NCI-H1105 treated with DMSO at 0.1 percent for 48 hours (cell line): ENCODE measurements at places on chromosomes 2 and 18.

DNA sequence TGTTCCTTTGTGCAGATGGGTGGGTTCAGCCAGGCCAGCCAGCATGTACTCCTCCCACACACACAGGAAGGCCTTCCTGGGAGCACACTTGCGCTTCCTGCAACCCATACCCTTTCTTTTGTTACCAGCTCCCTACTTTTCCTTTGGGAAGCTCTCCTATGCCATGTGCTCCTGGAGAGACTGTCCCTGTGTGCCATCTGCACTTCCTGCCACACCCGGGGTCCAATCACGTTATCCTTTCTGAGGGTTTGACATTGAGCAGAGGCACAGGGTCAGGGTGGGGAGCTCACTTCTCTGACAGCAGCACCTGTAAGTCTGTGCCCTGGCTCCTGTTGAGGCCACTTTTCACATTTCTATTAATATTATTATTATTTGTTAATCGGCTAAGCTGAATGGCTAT is 62.9 kb downstream of the COPS8 start:
- no peak for DNase-seq

DNA sequence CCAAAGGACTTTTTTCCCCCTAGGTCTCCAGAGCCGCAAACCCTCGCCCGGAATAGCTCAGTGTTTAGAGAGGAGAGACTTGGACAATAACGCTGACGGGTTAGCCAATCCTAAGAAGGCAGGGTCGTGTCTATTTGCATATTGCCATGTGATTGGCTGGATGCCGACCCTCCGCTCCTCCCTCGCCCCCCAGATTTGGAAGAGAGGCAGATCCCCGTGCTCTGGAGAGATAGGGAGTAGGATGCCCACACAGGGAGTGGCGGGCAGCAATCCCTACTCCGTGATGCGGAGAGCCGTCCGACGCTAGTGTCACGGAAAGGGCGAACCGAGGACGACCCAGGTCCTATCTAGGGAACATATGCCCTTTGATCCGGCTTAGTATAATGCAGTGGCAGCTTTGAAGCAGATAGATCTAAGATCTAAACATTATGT is 1.4 kb downstream of the WNT6 start:
- DNase-seq, result no peak

DNA sequence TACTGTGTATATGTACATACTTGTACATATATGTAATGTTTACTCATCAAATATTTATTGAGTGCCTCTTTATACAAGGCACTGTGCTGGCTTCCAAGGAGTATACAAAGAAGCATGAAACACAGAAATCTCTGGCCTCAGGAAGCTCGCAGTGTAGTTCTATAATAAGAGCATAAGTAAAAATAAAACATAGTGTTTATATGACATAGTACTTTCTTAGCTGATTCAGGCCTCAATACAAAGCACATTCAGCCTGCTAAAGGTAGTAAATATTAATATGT is 13.9 kb downstream of the STAMBP start:
- no peak for DNase-seq

DNA sequence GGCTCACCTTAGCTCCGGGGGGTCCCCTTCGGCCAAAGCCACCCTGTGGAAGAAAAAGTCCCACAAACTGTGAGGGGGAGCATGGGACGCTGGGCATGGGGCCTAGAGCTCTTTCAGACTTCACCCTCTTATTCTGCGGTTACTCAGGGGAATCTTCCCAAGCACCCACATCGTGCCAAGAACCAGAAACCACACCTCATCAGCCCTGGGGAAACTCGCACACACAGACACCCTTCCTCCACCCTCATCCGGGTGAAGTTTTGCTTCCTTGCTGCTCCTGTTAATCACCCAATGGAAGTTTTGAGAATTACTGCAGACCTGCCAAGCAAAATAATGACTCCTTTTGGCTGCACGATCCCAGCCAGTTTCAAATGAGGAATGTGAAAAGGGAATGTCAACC is 59.1 kb downstream of the COL6A3 start:
- DNase-seq, result no peak

DNA sequence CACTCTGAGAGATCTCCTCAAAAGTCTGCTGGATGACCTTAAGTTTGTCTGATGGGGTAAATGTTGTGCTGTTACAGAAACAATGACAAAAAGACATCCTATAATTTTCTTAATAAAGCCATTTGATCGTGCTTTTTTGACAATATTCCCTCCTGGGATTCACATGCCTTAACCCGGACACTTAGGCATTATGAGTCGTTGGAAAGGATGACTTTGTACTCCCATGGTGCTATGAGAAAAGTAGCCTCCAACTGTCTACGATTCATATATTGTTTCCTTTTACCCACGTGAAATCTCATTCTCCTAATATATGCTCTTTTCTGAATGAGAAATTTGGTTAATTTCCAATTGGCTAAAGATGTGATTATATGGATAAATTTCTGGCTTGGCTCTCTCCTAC is 6.1 kb upstream of the MPP4 start:
- DNase-seq, result no peak

- DNase-seq, result no peak
Measured at GRCh38 chr2:82007071-82007664, 1702.6 kb upstream of the LRRTM1 start.

DNA sequence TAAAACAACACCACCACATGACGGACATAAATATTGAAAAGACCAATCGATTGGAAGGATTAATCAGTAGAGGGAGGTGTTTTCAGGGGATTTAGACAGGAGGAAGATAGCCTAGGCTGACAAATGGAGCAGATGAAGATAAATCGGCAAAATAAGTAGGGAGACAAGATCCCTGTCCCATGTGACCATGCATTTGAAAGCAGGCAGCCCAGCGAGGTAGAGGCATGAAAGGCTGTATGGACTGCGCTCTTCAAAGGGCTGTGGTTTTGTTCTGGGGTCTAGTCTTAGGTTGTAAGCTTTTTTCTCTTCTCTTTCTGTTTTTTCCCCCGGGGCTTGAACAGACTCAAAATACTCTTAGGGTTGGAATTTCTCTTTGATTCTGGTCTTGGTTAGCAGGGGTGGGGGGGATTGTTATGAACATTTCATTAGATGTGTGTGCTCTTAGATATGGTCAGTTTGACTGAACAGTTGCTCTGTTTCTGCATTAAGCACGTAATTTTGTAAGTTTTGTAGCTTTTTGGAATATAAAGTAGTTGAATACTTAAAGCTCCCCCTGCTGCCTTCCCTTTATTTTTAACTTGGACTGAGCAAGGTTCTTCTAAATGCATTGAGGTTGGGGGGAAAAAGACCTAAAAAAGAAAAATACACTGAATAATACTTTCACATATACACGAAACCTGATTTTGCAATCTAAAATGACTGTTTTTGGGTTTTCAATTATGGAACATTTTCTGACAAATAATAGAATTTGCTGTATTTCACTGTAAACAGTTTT is 32.2 kb downstream of the ZNF532 start:
- DNase-seq, result no peak

GRCh38 chr18:77949355-77949973 is 699.8 kb downstream of the GALR1 start:
- DNase-seq, result no peak

DNA sequence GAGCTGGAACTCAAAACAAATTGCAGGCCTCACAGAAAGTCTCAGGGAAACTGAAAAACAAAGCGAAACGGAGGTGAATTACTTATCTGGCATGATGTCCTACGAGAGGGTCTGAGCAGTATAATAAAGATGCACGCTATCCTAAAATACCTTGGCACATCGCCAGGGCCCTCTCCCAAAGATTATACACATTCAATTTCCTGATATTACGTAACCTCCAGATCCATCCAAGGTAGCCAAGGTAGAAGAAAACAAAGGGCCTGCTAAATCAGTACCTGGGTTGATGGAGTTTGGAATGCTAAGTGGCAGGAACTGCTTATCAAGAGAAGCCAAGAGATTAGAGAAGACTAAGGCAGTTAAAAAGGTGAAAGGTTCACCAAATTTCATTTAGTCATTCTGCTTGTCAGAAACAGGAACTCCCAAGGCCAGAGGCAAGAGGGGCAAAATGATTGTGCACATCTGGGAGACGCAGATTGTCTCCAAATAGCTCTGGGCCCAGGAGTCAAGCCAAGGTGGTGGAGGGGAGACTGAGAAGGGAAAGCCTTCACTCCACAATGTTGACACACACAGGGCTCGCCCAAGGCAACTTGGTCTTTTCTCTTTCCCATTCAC is 236.8 kb upstream of the ATP5MC3 start:
- no peak for DNase-seq

- DNase-seq, result no peak
Measured at GRCh38 chr2:6574121-6574520, 291.6 kb downstream of the CMPK2 start.

DNA sequence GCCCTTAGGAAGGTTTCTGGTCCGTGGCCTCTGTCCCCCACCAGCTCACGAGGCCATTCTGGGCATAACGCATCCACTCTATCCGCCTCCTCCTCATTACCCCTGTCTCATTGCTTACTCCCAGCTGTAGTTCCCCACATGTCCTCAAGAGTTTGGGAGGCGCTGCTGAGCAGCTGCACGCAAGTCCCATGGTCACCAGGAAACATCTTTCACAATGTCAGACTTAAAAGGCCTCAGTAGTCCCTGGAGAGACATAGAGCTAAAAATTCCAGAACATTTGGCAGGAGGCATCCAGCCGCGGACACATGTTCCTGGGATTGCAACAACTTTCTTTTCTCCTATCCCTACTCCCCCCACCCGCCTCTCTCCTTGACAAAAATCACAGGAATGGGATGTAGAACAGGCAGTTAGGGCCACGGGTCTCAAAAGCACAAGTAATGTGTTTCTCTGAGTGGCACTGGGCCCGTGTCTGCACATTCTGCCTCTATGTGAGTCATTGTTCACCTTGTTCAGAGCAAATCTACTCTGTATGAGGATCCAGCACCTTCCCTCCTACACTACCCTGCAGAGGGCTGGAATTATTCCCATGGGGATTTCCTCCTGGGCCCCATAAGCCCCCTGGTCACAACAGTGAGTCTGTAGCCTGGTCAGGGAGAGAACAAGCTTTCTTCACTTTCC is 8.1 kb downstream of the LBH start:
- DNase-seq, result peak; percentile 13

DNA sequence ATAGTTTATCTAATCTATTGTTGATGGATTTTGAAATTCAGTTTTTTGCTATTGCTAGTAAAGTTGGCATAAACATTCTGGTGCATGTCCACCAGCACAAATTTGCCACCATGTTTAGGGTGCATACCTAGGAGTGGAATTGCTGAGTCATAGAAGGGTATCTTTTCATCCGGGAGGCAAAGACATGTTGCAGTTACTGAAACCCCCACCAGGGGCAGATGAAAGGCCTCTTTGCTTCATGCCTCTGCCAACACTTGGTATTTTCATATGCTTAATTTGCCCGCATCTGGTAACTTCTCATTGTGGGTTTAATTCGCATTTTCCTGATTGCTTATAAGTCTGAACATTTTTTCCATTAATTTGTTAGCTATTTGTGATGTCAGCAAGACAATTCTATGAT is 8.2 kb downstream of the DCC start:
- DNase-seq, result no peak

- DNase-seq, result no peak
Measured at GRCh38 chr2:177646791-177647190, 254.2 kb downstream of the AGPS start.

- DNase-seq, result no peak
Measured at GRCh38 chr2:40346535-40347354, 105.1 kb downstream of the SLC8A1 start.

GRCh38 chr18:68937029-68937599 is 139.2 kb downstream of the CCDC102B start:
- DNase-seq, result no peak

GRCh38 chr2:163779970-163780597 is 44.3 kb upstream of the FIGN start:
- peak; percentile 35 for DNase-seq

- DNase-seq, result no peak
Measured at GRCh38 chr2:145919477-145919876, 1399.6 kb upstream of the ZEB2 start.

- no peak for DNase-seq
Measured at GRCh38 chr18:9619990-9620389, 5.6 kb upstream of the PPP4R1 start.

DNA sequence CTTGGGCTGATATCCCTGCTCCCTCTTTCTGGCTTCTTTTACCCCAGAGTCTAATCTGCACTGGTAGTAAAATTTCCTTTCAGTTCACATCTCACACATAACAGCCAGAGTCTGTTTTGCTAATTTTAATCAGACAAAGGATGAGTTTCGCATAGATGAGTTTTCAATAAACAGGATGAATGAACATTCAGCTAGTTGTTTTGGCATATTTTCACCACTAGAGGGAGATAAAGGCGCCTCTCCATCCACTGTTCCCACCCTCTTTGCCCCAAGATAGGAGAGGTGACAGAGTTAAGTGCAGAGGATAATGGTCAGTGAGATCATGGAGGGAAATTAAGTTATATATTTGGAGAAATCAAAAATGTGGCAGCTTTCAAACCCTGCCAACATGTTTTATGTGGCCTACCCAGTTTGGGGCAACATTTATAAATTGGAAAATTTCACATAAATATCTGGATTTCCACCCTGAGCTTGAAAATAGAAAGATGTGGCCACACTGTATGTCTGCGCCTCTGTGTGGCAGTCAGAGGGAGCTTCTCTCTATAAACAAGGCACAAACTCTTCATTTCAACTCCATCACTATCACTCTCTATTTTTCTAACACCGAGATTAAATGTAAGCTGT is 48.5 kb upstream of the DTNA start:
- DNase-seq, result peak; percentile 78

DNA sequence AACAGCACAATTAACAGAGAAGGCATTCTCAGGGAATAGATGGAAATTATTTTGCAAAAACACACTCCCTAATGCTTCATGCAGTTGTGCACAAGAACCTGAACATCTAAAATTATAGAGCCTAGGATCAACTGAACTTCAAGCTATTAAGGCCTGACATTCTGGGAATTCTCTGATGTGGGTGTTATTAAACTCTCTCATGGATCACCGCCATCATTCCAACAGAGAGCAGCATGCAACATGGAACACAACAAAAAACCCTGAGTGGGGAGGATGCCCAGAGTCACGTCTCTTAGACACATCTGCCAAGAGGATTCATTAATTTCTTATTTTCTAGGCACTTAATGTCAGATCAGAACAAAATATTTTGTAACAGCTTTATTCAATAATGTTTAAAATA is 543.8 kb downstream of the ERBB4 start:
- no peak for DNase-seq

GRCh38 chr2:216692636-216693413 is 2.5 kb downstream of the IGFBP5 start:
- DNase-seq, result peak; percentile 89

DNA sequence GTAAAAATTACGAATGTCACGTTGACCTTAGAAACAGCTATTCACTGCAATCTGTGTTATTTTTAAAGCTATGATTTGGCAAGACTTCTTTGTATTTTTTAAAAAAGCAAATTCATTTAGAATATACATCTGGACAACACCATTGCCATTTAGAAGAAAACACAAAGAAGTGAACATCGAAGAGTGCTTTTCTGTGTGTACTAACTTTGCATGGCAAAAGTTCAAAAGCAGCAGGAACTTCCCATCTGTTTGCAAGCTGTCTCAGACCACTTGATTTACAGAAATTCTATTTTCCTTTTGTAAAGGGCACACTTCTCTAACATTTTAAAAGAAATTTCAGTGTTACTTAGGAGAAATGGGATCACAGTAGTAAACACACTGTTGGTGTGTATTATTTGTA is 145.9 kb downstream of the CALCRL start:
- peak; percentile 30 for DNase-seq
